Umbilical cord (tissue), 2 donors: ENCODE measurements at places on chromosomes 7 and 10.

- peak; percentile 3 for DNase-seq
Observed at GRCh38 chr7:90298145-90299038, 22.7 kb downstream of the FAM237B start.

- DNase-seq = no peak
Observed at GRCh38 chr7:17985473-17986239, 42.0 kb downstream of the PRPS1L1 start.

GRCh38 chr7:44884621-44885393 is 523 bp downstream of the PURB start:
- DNase-seq = peak; percentile 81

GRCh38 chr7:512541-513311 is 6.9 kb downstream of the PDGFA start:
- DNase-seq = no peak

GRCh38 chr10:132157101-132157500 is 29.6 kb upstream of the DPYSL4 start:
- DNase-seq = no peak

GRCh38 chr7:113410796-113411195 is 292.4 kb upstream of the SMIM30 start:
- DNase-seq = peak; percentile 80

GRCh38 chr7:42587806-42588205 is 324.1 kb downstream of the C7orf25 start:
- DNase-seq = no peak

GRCh38 chr7:12222889-12223579 is 11.9 kb downstream of the TMEM106B start:
- DNase-seq = no peak

DNA sequence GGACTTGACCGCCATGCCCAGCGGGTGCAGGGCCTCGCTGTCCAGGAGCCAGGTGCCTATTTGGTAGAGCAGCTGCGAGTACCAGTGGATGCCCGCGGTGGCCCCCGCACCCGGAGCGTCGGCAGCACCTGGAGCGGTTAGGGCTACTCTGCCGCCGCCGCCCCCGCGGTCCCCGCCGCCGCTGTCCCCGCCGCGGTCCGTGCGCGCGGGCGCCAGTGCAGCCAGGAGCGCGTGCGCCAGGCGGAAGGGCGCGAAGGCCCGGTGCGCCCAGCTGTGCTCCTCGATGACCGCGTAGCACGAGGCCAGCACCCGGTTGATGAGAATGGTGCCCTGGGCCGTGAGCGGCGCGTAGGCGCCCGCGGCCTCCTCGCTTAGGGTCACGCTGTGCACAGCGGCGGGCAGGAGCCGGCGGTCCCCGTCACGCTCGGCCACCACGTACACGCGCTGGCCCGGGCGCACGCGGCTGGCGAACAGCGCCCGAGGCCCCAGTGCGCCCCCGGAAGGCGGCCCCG is 9.3 kb downstream of the SHH start:
- no peak for DNase-seq

GRCh38 chr7:154425271-154425670 is 373.1 kb downstream of the DPP6 start:
- no peak for DNase-seq

GRCh38 chr10:16902606-16903005 is 85.4 kb upstream of the RSU1 start:
- DNase-seq = no peak

- DNase-seq = peak; percentile 12
Observed at GRCh38 chr7:64685741-64686140, 19.8 kb downstream of the ZNF107 start.

DNA sequence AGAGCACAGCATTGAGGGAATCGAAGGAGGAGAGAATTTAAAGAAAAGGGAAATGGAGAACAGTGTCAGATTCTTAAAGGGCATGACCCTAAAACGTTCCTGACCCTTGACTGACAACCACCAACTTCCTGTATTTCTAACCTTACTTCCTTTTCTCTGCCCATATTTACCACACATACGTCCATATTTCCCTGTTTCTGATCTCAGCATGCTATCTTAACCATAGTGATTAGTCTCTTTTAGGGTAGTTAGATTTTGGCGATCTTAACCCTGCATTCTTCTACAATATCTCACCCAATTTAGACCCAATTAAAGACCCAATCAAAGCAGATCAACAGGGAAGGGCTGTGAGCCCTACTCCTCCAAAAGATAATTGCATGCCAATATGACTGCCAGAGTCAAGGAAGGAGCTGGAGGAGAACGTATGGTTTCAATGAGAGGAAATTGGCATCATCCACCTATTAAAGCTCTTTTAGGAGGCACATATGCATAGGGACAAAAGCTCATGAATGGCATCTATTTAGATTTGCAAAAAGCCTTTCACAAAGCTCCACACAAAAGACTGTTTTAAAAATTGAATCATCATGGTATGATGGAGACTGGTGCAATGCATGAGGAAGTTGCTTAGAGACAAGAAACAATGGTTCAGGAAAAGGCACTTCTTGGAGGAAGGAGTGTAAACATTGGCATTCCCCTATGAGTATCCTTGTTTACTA is 49.0 kb upstream of the ARHGAP12 start:
- no peak for DNase-seq

DNA sequence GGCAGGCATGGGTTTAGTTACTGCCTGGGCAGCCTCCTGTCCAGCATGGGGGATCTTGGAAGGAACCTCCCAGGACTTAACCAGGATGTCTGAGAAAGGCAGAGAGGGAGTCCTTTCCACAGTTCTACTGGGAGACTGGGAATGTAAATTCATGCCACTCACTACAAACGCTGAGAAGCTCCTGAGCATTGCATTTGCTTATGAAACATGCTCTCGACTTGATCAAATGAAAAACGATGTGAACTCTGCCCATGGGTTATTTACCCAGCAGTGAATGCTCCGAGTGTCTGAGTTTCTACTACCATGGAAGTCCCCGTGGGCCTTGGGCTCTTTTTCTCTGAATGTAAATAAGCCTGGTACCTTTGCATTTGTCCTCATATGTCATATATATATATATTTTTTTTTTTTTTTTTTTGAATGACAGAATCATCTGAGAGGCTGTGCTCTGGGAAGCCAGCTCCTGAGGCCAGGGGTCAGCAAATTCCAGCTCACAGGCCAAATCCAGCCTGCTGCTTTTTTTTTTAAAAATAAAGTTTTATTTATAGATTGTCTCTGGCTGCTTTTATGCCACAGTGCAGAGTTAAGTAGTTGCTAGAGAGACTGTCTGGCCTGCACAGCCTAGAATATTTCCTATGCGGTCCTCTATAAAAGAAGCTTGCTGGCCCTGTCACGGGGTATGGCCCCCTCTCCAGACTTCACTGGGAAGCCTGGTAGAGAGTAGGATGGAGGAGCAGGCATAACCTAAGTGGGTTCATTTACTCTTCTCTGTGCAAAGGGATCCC is 21.4 kb upstream of the RAPGEF5 start:
- DNase-seq = no peak
